ENCODE measurements at places on chromosomes 1 and 21.

GRCh38 chr1:178563099-178563820, 50.4 kb downstream of the TEX35 start:
- DNase-seq, result no peak

DNA sequence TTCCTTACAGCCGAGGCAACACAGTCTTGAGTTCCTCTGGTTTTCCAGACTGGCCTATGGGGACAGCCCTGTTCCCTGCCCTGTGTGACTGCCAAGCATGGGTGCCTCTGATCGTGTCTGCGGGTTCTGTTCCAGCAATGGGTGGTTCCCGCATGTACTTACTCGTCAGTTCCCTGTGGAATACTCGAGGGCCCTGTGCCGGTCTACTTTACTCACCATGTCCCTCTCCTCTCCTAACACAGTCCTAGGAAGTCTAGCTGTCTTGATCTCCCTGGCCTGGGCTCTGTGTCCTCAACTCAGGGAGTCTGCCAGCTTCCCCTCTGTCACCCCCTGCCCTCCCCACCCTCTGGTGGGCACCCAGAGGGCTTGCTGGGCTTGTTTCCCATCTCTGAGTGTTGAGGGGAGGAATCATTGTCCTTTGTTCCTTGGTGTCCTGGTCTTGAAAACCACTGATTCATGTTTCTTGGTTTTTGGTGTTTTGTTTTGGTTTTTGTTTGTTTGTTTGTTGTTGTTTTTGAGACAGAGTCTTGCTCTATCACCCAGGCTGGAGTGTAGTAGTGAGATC, 36.0 kb downstream of the TRAPPC10 start:
- no peak for DNase-seq

DNA sequence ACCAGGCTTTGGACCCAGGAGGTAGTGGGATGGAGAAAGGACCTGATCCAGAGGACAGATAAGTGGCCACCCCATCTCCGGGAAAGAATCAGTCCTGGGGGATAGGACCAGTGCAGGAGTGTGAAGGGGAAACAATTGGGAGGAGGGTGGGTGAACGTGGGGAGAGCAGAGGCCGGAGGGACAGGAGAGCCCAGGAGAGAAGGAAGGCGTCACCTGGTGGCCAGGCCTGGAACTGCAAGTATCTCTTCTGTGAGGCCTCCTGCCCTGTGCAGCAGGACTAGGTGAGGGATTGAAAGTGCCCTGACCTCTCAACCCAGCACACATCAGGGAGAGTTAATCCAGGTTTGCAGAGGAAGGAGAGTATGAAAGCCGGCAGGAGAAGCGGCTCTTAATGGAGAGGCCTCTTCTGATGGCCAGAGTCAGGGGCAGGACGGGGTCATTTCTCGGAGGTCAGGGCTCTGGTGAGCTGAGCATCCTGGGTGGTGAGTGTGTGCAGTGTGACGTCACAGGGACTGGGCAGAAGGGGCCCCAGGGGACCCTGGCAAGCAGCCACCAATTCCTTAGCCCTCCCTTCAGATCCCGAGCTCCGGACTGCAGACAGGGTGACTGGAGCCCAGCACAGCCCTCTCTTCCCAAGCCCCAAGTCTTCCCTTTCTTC, 9.2 kb upstream of the LAD1 start:
- peak; percentile 87 for DNase-seq

GRCh38 chr1:60044881-60045280, 28.7 kb downstream of the C1orf87 start:
- no peak for DNase-seq

DNA sequence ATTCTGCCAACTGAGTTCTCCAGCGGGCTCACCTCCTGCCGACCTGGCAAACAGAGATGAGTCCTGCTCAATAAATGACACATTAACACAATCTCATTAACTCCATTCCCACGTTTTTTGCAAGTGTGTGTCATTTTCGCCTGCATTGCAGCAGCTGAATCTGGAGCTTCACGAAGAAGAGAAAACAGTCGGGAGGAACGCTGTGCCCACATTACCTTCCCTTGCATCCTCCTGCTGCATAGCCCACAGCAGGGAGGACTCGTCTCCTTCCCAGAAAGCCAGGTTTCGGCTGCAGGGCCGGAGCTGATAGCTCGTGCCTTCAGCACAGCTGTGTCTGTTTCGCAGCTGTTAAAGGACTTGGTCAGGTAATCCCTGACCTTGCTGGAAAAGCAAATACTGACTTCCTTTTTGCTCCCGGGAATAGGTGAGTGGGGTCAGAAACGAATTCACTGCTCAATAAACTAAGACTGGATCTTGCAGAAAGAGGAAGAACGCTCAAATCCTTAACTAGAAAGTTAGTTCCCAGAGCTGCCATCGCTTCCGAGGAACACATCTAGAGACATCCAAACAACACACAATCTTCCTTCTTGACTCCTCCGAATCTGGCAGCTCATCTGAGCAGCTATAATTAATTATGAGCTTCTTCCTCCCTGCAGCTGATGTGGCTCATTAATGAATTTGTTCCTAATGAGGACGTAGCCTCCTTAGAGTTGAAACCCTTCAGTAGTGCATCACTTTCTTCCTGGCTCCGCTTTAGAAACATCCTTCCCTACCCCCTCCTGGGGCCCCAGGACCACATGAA, 33.0 kb downstream of the KANK4 start:
- DNase-seq, result no peak

DNA sequence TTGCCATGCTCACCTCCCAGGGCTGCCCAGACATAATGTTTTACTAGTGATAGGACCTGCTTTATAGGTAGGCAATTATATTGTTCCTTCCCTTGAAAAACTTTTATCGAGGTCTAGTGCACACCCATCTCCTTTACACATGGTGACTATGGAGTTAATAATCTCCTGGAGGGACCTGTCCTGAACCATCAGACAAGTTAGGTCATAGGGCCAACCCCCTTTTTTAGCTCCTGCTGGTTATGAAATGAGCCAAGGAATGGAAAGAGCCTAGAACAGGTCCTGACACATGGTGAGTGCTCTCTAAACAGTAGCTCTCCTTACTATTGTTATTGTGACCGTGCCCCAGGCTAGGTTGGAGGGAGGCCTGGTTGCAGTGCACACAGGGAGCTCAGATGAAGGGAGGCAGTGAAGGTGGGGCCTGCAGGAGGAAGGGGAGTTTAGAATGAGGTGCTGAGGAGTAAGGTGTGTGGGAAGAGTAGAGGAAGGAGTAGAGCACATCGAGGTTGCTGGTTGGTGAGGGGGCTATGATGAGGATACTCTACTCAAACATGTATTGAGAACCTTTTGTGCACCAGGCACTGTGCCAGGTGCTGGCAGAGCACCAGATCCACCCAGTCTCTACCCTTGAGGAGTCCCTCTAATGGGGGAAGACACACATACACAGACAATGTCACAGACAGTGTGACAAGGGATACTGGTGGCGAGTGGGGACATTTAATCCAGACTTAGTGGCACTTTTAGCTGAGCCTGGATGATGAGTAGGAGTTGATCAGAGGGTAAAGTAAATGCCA, 14.1 kb upstream of the LMNA start:
- DNase-seq, result no peak

- DNase-seq, result no peak
These were observed 93.5 kb downstream of the TTLL7 start for GRCh38 chr1:83905315-83905907.

DNA sequence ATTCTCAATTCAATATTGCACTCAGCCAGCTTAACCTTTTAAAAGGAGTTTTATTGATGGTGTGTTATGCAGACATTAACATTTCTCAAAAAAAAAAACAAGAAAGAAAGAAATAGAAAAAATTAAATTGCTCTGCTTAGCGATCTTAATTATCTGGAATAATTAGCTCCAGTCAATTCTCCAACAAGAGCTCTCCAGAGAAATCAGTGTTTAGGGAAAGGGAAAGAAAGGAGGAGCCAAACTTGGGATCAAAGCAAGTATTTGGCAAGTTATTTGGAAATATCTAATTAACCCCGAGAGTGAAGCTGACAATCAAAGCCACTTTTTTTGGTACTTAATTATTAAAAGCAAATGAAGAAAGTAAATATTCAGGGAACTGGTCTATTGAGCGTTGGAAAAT, 60.7 kb upstream of the CAMK1G start:
- DNase-seq, result no peak

DNA sequence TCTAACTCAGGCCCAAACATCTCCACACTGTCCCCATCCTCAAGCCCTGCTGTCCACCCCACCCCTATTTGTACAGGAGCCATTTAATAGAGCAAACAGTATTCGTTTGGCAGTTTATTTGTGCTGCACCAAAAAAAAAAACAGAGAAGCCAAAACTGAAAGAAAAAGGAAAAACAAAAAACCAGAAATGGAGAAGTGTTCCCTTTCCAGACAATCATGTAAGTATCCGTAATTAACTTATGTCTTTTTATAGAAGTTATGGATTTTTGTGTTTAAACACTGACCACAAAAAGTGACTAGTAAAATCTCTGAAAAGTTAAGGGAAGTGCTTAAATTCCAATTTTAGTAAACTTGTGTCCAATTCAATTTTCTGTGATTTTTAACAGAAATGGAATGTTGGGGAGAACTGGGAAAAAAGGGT, 40.4 kb upstream of the ZBTB18 start:
- no peak for DNase-seq

DNA sequence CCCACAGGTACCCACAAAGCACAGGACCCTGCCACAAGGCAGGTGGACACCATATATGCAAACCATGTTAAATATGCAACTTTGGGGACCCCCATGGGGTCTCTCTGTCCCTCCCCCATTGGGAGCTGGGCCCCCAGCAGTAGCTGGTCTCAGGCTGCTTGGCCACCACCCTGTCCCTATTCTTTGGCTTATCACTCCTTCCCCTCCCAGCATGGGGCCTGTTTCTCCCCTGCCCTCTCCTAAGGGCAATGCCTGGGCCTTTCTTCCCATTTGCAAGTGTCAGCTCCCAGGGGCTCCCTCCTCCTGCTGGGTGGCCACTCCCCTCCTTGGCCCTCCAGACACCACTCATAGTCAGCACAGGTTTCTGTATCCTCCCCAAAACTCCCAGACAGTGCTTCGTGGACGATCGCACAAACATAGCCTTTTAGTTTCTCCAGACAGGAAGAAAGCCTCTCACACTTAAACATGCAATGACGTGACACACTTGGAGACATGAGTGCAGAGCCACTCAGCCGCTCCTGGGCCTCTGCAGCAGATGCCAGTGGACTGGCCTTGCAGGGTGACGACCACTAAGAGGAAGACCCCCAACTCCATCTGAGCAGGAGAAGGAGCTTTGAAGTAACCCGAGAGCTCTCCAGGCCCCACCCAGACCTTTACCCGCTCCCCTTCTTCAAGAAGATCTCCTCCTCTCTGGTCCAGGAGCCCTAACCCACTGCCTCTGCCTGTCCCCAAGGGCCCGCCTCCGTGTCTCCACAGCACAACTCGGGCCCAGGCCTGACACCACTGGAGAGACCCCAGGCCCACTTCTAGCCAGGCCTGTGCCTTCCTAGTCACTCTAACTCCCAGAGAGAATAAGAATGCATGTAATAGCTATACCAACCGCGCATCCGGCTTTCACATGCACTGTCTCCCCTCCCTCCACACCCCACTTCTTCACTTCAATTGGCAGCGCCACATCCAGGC, 22.9 kb downstream of the CITED4 start:
- no peak for DNase-seq

GRCh38 chr1:82108843-82109242, 308.1 kb downstream of the ADGRL2 start:
- DNase-seq, result no peak

GRCh38 chr21:16788584-16788983, 724.3 kb upstream of the CXADR start:
- no peak for DNase-seq

GRCh38 chr1:18480315-18481189, at the start of gene KLHDC7A:
Gene KLHDC7A (plus strand): TSS chr1:18480930. CDS start chr1:18480982, 52 bp downstream.
- no peak for DNase-seq

- DNase-seq, result no peak
These were observed 77.7 kb downstream of the ODF2L start for GRCh38 chr1:86318436-86318835.

DNA sequence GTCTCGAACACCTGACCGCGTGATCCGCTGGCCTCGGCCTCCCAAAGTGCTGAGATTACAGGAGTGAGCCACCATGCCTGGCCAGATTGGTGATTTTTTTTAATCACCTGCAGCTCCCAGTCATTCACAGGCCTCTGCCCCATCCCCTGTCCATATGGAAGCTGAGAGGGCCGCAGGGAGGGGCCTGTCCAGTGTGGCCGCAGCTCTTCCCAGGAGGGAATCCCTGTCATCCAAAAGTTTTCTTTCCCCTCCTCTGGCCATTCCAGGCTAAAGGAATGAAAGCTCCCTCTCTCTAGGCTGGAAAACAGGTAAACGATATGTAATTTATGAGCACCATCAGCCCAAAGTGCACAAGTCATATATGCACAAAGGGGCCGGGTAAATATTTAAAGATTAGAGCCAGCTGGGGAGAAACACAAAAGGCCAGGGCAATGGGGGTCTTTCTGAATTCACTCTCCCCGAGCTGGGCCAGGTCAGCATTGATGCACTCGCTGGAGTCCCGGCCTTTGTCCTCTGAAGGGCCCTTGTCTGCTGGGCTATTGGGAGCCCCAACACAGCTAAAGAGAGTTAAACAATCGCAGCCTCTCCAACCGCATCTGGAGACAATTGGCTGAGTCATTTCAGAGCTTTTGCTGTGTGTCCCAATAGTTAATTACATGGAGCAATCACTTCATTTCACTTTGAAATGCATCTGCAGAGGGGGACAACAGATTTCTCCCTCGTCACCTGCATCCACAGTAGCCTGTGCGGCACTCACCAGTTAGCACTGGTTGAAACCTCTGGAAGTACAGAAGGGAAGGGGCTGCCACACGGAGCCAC, 3.8 kb upstream of the HES3 start:
- no peak for DNase-seq

DNA sequence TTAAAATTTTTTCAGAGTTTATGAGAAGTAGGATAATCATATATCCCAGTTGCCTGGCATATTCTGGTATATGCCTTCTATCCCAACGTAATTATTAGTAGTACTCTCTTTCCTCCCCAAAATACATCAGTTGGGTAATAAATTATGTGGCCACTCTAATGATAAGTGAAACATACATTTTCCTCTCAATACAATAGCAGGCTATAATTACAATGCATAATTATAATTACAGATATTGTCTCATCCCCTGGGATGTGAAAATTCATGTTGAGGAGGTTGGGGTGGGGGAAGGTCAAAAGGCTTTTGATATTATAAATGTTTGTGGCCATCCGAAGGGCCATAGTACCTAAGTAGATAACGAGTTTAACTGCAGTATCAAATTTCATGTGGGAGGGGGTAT, 277.1 kb downstream of the ST6GALNAC3 start:
- DNase-seq, result no peak

- no peak for DNase-seq
These were observed 52.0 kb upstream of the GADD45A start for GRCh38 chr1:67632811-67633655.

- DNase-seq, result peak; percentile 68
These were observed 6.1 kb upstream of the SLC19A2 start for GRCh38 chr1:169491845-169492281.

GRCh38 chr21:33392284-33392985, 10.8 kb upstream of the IFNGR2 start:
- no peak for DNase-seq

Measured in activated CD4-positive, alpha-beta T cell treated with anti-CD3 and anti-CD28 coated beads for 48 hours (primary cell).